CD8-positive, alpha-beta memory T cell (primary cell): ENCODE measurements at places on chromosomes 11 and 22. TPM values are rescaled to one million over a fixed set of nuclear protein-coding genes. Genes with fewer than 3 reads are reported as not detected.

GRCh38 chr11:126819194-126819593, 181.4 kb downstream of the KIRREL3 start:
- DNase-seq: no peak

DNA sequence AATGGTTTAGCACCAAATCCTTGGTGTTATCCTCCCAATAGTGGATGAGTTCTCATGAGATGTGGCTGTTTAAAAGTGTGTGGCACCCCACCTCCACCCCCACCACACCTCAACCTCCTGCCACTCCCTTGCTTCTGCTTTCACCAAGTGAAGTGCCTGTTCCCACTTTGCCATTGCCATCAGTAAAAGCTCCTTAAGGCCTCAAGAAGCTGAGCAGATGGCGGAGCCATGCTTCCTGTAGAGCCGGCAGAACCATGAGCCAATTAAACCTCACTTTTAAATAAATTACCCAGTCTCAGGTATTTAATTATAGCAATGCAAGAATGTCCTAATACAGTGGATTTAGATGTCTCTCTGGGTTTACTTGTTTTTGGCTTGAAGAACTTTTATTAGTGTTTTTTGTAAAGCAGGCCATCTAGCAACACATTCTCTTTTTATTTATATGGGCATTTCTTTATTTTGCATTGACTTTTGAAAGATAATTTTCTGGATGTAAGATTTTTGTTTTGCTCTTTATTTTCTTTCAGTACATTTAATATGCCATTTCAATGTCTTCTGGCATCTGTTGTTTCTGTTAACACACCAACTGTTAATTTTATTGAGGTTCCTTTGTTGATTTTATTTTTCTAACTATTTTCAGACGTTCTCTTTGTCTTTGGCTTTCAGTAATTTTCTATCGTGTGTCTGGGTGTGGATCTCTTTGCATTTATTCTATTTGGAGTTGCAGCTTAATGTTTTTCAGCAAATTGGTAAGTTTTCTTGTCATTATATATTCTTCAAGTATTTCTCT, 724.5 kb upstream of the CNTN5 start:
- no peak for DNase-seq

DNA sequence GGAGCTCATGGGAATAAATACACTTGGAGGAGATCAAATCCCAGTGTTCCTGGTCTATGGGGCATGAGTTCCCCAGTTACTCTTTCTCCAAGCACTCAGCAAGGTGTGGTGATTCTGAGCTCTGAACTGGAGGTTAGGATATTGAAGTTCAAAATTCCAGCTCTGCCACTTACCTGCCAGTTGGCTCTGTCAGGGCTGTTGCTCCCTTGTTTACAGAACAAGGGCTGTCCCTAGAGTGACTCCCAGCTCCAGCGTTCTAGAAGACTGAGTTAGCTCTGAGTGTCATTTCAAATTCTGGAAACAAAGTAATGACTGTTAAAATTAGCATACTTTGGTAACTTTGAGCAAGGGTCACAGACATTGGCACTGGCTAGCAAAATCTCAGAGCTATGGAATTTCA, 69.7 kb upstream of the ZBED5 start:
- DNase-seq: no peak

DNA sequence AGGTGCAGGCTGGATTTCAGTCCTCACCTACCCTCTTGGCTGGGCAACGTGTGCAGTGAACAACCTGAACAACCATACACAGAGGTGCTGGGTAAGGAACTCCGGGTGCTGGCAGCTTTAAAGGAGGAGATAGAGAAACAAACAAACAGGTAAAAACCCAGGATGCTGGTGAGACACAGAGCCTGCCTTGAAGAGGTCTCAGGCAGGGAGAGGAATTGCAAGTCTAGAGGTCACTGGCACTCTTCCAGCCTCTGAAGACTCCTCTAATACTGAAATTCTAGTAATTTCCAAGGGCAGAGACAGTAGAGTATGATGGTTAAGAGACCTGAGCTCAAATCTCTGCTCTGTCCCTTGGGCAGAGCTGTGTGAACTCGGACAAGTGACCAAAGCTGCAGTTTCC, 192.5 kb downstream of the CEP164 start:
- DNase-seq: no peak

DNA sequence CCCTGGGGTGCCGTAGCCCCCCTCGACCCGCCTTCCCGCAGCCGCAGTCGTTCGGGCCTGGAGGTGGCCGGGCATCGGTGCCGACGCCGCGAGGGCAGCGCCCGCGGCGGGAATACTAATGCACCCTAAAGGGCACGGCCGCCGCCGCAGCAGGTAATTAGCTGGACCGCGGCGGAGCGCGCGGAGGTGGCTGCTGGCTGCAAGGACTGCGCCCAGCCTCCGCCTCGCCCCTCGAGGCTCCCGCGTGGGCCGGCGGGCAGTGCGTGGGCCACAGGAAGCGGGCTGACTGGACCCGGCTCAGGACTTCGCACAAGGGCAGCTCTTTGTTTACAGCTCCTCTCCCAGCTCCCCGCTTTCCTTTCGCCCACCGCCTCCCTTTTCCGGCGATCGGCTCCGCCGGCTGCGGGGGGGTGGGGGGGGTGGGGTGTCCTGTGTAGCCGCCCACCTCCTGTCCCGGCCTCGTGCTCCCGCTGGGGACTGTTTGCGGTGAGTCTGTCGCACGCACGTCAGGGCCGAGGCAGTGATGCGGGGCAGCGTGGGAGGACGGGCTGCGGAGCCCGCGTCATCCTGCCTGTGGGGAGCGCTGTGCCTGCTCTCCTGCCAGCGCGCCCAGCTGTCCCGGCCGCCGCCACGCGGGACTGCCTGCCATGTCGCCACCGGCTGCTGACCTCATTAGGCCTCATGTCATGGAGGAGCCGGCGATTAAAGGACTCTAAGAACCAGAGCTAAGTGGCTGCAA, 53.2 kb downstream of the GRIK4 start:
- DNase-seq: no peak

- DNase-seq: no peak
Measured at GRCh38 chr22:20279662-20280134, 11.6 kb upstream of the RTN4R start.

- DNase-seq: no peak
Measured at GRCh38 chr11:28393348-28393747, 285.2 kb downstream of the METTL15 start.

GRCh38 chr11:16099343-16099900, 256.9 kb downstream of the SOX6 start:
- no peak for DNase-seq

- DNase-seq: no peak
Measured at GRCh38 chr11:69682221-69682620, 7.1 kb upstream of the LTO1 start.

DNA sequence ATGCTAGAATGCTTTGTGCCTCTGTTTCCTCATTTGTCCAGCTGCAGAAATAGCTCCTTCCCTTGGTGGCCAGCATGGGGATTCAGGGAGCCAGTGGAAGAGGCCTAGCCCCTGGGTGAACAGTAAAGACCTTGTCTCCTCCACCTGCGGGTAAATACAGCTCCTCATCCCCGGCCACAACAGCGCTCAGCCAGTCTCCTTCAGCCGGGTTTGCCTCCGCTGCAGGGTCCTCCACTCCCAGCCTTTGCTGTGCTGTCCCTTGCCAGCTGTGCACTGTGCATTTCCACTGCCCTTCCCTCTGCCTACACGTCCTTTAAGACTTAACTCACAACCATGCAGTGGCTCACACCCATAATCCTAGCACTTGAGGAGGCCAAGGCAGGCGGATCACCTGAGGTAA, 1.5 kb upstream of the CDC42EP1 start:
- DNase-seq: no peak

DNA sequence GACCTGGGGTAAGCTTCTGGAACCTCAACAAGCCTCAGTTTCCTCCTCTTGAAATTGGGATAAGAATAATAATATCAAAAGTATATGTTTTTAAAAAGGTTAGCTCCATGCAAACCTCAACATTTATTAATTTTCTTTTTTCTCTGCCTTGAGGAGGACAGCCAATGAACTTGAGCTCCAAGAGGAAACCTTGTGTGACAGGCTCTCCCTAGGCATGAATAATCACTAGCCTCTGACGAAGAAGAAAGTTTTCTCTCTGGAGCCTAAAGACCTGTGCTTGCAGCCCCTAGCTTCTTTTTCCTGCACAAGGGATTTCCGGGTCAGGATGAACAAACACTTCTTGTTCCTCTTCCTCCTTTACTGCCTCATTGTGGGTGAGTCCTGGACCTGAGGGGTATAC, at the start of gene PATE3:
TSS of gene PATE3 (plus strand) at position 301 of the 400 bp plus-strand sequence. CDS start at position 326, 25 bp downstream.
- DNase-seq: no peak

DNA sequence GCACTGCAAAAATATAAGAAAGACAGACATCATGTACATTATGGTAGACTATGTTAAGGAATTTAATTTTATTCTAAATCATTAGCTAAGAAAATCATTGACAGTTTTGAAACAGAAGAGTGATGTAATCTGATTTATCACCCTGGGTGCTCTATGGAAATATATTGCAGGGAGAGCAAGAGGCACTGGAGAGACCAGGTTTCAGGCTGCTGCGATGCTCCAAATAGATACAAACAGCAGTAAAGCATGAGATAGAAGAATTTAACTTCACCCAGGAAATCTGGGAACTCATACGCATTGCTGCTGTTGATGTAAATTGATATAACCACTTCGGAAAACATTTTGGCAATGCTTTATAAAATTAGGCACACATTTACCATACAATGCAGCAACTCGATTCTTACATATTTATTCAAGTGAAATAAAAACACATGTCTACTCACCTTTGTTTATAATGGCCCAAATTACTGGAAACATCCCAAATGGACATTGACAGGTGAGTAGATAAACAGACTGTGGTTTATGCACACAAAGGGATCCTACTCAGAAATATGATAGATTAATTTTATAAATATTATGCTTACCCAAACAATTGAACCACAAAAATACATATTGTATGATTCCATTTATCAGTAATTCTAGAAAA, 535.1 kb upstream of the CHORDC1 start:
- DNase-seq: no peak

DNA sequence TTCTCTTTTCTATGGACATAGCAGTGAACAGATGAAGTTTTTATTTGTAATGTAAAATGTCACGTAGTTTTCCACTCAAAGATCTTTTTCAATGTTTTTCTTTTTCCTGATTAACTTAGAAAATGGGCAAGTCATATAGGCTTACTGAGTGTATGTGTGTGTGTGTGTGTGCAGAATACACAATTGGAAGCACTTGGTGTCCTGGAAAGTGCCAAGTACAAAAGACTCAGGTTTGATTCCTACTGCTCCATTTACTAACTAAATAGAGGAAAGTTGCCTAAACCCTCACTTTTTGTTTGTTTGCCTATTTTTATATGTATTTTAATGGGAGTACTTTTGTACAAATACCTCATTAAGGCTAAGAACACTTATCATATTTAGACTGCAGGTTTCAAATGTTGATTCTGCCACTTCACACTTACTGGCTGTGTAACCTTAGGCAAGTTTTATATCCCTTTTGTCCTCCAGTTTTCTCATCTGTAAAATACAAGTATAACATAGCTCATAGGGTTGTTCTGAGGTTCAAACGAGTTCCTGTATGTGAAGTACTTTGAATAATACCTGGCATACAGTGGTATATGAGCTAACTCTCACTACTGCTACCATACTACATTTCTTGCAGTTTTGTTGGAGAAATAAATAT, 90.1 kb downstream of the TYR start:
- DNase-seq: no peak

DNA sequence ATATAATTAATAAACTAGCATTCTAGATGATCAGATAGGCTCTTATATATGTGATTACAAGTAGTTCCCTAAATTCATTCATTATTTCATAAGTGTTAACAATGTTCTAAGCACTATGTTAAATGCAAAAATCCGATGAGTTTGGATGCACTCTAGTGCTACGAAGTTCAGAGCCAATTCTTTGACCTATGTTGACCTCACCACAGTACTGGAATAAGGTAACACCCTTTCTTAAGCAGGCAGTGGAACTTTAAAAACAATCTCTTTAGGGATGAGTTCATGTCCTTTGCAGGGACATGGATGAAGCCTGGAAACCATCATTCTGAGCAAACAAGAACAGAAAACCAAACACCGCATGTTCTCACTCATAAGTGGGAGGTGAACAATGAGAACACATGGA, 68.3 kb upstream of the UCP3 start:
- DNase-seq: no peak

DNA sequence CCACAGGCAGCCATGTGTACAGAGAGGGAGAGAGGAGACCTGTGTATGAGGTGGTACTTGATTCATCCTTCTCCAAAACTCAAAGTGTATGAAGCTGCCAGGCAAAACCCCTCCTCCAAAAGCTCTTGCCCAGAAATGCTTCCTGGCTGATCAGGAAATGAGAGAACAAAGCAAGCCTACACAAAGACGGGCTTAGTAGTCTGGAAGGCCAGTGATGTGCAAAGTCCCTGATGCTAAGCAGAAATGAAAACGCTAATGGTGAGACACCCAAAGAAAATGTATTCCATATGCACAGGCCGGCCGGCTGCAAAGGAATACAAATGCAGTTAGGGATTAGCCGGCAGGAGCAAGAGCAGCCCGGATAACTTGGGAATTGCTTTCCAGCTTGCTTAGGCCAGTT, 234.9 kb upstream of the CADM1 start:
- no peak for DNase-seq

GRCh38 chr22:19970479-19971275, 29.1 kb upstream of the TXNRD2 start:
- peak; percentile 82 for DNase-seq

Gene GNG3
- 0.36 TPM for polyA plus RNA-seq

Gene CARD10
- 1.0 TPM for polyA plus RNA-seq

Gene KCNK4
- polyA plus RNA-seq: not detected

Gene CECR2
- not detected for polyA plus RNA-seq
